HL-60 (cell line): ENCODE measurements at places on chromosomes 5 and 9.

GRCh38 chr9:101485924-101486692 is 47.5 kb upstream of the RNF20 start:
- no peak for DNase-seq

DNA sequence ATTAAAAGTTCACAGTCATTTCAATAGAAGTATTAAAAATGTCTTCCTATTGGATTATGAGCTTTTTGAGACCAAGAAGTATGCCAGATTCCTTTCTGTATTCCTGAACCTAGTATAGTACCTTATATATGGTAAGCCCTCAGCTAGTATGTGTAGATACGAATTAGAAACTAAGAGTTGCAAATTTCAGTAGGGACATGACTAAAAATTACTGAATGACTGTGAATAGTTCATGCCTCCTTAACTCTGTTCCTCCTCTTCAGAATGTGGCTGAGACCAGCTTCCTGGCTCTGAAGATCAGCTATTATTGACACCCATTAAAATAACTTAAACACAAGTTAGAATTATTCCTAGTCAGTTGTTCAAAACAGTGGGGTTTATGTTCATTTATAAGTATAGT is 19.7 kb downstream of the KDM3B start:
- DNase-seq = no peak

DNA sequence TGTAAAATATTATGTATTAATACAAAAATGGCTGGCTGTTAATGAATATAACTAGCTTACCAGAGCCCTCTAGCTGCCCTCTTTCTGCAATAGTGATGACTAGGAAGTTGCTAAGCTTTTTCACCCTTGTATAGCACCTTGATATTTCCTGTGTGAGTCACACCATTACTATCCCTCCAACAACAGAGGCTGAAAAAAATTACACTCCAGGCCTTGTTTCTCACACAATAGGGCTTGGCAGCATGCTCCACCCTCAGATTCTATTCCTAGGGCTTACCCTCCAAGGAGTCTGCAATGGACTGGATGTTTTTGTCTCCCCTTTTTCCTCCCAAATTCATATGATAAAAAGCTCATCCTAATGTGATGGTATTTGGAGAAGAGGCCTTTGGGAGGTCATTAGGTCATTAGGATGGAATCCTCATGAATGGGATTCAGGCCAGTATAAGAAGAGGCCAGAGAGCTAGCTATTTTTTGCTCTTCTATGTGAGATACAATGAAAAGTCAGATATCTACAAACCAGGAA is 184.6 kb upstream of the MAP1B start:
- no peak for DNase-seq

DNA sequence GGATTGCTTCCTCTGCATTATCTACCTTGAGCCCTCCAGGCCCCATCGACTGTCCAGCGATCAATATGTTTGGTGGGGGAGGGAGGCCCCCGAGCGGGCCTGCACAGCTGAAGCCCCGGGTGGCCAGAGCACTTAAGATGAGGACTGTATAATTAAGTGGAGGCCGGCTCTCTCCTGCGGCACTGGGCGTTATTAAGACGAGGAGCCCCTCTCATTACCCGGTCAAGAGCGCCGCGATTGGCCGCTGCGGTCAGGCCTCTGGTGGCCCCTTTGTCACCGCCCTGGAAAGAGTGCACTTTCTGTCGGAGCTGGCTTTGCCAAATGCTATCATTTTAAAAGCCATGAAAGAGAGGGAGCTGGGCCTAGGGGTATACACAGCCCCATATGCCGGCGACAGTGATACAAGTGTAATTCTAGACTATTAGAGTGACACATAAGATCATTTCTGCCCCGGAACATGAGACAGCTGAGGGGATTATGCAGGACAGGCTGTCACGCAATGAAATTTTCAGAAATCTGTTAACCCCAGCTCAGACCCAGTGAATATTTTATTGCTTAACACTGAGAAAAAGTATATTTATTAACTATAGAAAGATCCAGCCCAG is 106.3 kb upstream of the IRX1 start:
- no peak for DNase-seq

DNA sequence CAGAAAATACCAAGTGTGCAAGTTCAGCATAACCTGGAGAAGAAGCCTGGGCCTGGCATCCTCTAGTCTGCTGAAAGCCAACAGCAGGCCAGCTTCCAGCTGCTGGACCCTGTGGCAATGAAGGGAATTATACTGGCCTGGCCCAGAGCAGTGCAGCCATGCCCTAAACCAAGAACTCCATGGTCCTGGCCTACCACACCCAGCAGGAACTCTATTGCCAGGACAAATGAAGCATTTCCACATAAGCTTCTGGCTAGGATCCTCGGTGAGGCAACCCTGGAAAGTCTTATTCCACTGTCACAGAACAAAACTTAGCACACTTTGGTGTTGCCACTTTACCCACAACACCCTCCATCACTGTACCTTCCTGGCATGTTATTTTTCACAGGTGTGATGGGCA is 35.5 kb downstream of the CDK5RAP2 start:
- no peak for DNase-seq

GRCh38 chr9:136697146-136697820 is 10.0 kb upstream of the AGPAT2 start:
- peak; percentile 64 for DNase-seq

DNA sequence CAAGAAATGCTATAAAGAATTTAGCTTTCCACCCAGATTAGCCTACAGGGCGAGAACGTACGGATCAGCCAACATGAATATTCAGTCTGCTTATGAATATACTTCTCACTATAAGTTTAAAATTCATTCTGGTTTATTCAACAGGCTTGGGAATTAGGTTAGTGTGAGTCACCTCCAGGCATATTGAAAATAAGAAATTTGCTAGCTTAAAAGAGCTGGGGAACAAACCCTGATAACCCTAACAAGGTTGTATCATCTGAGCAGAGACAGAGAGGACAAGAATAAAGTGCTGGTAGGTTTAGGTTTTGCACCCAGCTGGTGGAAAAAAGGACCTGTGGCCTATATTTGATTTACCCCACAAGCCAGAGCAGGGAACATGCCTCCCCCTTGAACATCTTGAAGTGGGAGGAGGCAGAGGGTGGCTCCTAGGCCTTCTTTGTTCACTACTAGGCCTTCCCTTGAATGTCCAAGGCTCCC is 12.3 kb downstream of the FNBP1 start:
- no peak for DNase-seq

DNA sequence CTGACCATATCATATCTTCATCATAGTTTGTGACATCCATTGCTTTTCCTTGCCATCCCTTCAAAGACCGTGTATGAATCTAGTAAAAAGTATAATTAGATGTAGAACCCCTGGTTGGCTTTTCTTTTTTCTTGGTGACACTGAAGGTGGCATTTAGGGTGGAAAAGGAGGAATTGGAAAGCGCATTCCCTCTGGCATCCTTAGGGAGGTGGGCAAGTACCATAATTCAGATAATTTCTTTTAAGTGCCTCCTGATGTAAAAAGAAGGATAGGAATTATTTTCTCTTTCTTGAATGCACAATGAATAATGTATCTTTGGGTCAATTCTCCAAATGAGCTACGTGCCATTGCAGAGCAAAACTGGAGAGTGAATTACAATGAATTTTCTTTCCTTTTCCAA is 73.2 kb upstream of the SMARCA2 start:
- DNase-seq = no peak

DNA sequence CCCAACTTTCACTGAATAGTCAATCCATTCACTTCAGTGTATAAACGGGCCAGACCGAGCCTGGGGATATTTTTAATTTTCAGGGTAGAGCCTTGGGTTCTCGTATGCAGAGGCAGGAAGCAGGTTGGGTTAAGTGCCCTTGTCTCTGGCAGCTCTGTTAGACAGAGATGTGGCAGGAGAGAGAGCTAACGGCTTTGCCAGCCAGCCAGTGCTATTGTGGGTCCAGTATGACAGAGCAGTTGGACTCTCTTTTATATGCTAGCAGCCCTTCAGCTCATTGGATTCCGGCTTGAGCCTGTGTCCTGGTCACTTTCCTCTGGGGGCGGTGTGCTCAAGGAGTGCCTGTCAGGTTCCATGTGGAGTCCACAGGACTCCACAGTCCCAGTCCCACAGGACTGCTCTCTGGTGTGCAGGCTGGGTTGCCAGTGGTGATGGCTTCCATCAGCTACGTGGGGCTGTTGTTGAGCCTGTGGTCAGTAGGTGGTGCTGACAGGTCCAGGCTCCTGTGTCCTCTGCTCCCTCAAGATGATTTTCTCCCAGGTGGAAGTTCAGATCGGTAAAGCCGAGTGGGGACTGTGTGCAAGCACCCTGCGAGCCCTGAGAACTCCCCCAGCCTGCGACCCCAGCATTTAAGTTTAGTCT is 14.3 kb downstream of the CLTA start:
- no peak for DNase-seq

- DNase-seq = no peak
These were observed 15.2 kb upstream of the SLC35D2 start for GRCh38 chr9:96398582-96399324.

- DNase-seq = no peak
These were observed 38.0 kb downstream of the KIF24 start for GRCh38 chr9:34291023-34291422.

DNA sequence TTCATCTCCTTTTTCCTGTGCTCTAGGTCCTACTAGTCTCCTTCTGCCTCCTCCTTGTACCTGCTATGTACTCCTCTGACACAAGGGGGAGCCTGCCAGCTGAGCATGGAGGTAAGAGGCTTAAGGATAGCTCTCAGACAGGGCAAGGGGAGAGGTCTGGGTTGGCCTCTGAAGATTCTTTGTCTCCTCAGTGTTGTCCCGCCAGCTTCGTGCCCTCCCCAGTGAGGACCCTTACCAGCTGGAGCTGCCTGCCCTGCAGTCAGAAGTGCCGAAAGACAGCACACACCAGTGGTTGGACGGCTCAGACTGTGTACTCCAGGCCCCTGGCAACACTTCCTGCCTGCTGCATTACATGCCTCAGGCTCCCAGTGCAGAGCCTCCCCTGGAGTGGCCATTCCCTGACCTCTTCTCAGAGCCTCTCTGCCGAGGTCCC is 3.8 kb downstream of the CREB3 start:
- DNase-seq = peak; percentile 82

- no peak for DNase-seq
These were observed 18.2 kb upstream of the CEP120 start for GRCh38 chr5:123441408-123441807.

DNA sequence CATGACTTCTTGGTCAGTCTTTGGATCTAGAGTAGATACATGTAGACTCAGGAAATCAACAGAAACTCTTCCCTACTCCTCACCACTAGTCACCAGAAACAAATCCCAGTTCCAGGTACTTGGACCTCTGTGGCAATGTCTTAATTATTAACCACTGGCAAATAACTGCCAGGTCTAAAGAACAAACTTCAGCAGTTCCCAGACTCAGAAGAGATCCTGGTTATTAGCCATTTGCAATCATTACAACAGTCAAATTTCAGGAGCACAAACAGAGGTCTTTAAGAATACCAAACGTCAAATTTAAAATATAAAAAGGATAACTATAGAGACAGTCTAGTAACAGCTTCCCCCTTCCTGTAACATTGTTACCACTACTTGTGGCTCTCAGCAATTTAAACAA is 10.2 kb downstream of the DIAPH1 start:
- no peak for DNase-seq

GRCh38 chr5:142446131-142446959 is 121.5 kb upstream of the SPRY4 start:
- no peak for DNase-seq

- no peak for DNase-seq
These were observed 134.6 kb downstream of the DNAH5 start for GRCh38 chr5:13809921-13810320.

GRCh38 chr5:120823328-120823727 is 359.2 kb downstream of the PRR16 start:
- no peak for DNase-seq
